ENCODE measurements at places on chromosomes 2 and 18. TPM values are rescaled to one million over a fixed set of nuclear protein-coding genes. Genes with fewer than 3 reads are reported as not detected.

- DNase-seq = no peak
These were observed 86.6 kb upstream of the THOC1 start for GRCh38 chr18:354471-354870.

DNA sequence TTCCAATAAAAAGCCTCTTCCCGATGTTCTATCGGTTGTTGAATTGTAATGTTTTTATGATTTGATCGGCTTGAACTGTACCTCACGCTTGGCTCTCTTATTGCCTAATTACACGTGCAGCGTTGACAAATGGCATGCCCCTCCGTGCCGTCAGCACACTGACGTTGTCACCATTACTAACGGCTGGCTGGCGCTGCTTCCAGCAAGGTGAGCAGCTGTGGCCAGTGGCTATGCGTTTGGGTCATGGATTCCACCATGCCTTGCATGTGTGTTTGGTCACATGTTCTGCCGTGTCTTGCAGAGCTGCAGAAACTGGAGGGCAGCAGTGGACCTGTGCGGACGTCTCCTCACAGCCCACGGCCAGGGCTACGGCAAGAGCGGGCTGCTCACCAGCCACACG is 42.1 kb downstream of the TRAPPC12 start:
- DNase-seq = no peak

DNA sequence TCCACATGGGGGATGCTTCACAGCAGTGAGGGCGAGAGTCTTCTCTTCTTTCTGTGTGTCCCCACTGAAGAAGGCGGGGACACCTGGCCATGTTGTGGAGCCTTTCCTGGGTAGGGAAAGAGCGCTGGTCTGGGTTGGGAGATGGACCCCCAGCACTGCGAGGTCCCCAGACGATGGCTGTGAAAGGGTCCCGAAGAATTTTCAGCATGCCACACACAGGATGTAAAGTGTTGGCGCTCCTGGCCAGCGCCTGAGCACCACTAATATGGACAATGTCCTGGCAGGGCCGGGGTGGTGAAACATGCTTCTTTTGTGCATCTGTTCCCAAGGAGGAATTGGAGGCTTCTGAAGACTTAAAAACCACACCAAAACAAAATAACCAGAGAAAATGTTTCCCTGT is 77.2 kb downstream of the GLI2 start:
- no peak for DNase-seq

DNA sequence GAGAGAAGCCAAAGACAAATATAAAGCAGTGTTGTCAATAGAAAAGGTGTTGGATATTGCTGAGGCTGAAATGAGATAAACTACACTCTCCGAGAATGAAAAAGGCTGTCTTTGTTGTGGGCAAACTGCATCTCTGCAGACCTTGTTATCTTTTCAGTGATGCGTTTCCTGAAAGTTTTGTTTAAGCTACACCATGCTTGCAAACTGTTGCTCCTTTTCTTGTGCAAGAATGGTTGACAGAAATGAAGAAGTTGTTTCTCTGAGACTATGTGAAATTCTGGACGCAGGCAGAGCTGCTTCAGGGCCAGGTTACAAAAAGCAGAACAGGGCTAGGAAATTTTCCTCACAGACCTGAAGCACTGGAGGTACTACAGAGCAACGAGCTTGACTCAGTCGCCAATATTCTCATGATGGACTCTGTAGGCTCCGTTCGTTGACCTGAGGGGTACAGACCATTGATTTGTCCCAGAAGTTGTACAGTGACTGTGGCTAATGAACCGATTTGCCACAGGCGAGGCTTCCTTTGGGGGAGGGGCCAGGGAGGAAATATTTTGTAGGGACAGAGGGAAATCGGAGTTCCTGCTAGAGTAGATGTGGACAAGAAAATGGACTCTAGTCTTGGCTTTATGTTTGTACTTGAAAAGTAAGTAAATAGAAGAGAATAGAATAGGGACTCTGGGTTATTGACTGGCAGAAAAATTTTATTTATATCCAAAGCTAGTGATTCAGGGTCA is 3.5 kb upstream of the ATL2 start:
- DNase-seq = no peak

- no peak for DNase-seq
These were observed 12.8 kb downstream of the TMEM163 start for GRCh38 chr2:134705861-134706586.

- peak; percentile 43 for DNase-seq
These were observed 83.0 kb downstream of the LPIN1 start for GRCh38 chr2:11829324-11829946.

GRCh38 chr2:223956300-223956699 is 963 bp upstream of the MRPL44 start:
- DNase-seq = no peak

DNA sequence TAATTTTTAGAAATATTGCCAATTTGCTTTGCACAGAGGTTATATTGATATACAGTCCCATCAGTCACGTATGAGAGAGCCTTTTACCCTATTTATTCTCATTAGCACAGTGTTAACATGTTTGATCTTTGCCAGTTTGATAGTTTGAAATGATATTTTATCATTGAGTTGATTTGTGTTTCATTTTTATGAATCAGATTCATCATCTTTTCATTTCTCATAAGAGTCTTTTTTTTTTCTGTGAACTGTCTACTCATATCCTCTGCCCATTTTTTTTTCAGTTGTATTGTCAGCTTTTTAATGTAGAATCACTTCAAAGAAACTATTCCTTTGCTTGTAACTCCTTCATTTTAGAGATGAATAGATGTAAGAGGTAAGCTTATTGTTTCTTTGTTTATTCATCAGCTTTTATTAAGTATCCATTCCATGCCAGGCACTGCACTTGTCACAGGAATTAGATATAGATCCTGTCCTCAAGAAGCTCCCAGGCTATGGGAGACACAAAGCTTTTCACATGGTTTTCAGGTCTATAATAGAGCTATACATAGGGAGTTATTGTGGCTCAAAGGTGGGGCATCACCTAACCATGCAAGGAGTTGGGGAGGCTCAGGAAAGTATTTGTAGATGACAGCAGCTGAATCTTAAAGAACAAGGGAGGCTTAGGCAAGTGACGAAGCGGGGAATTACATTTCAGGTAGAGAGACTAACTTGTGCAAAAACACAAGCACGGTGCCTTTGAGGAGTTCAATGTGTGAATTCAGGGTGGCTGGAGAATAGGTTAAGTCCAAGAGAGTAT is 42.1 kb downstream of the CD28 start:
- no peak for DNase-seq

DNA sequence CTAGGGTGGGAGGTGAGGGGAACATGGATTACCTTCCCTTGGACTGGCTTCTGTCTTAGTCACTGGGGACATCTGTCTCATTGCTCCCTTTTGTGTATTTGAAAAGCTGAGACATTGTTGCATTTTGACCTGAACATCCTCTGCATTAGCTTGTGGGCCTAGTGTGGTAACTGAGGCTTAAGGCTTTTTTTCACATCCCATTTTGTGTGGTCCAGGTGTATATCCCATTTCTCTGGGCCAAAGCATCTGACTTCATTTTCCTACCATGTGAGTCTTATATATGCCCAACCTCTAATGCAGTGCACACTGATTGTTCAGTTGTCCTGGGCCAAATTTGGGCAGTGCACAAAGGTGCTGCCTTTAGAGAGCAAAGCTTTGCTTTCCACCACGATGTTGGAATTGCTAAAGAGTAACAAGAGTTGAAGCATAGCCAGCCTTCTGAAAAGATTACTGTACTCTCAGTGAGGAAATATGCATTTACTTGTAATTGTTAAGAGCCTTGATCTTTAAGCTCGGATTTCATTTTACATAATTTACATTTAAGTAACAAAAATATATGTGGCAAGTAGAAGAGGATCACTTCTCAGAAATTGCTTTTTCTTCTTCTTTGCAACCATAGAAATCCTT is 13.3 kb downstream of the PRKCE start:
- DNase-seq = no peak

- peak; percentile 77 for DNase-seq
These were observed at the start of gene ELAC1 for GRCh38 chr18:50967714-50968661. TSS of gene ELAC1 (plus strand) at chr18:50968040. CDS start at chr18:50974405, 6,365 bp downstream.

DNA sequence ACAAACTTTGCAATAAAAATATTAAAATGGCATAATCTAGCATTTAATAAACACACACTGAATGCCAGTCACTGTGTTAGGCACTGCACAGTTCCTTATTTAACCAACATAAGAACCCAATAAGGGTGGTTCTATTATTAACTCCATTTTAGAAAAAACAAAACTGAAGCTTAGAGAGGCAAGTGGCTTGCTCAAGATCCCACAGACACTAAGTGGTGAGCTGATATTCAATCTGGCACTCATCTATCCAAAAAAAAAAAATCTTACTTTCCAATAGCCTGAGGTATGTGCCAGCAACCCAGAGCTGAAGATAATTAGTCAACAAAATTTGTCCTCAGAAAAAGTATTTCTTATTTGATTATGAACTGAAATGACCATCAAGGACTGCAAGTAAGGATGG is 799 bp downstream of the CYTIP start:
- no peak for DNase-seq

DNA sequence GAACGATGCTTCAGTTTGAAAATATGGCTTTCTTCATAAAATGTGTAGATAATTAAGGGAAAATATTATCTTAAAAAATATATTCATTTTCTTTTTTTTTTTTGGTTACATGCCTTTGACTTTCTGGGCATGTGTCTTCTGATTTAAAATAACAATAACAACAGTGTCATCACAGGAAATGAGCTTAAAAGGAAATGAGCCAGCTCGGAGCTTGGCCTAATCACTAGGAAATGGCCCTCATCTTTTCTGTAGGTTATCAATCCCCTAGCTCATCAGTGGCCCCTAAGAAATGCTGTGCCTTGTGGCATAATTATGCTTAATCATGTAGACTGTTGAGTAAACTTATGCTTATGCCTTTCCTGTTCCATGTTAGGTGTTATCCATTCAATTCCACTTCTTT is 141.8 kb upstream of the FHL2 start:
- DNase-seq = no peak

- no peak for DNase-seq
These were observed 4.1 kb upstream of the WDR7 start for GRCh38 chr18:56647071-56647470.

SLC4A3 gene
- 29.4 TPM for total RNA-seq

CAPN14 gene
- total RNA-seq = not detected

PLEKHB2 gene
- 19.4 TPM for total RNA-seq

ALPI gene
- not detected for total RNA-seq

PTPN18 gene
- 55.9 TPM for total RNA-seq

TMBIM1 gene
- 112 TPM for total RNA-seq

IL1RN gene
- not detected for total RNA-seq

TNP1 gene
- total RNA-seq = not detected

NEU4 gene
- total RNA-seq = 0.21 TPM

DGUOK gene
- total RNA-seq = 50.6 TPM

Measured in uterus (tissue), 4 donors.